ENCODE measurements at places on chromosomes 5 and 9. TPM values are rescaled to one million over a fixed set of nuclear protein-coding genes. Genes with fewer than 3 reads are reported as not detected.

GRCh38 chr5:100668511-100668910 is 133.3 kb downstream of the FAM174A start:
- DNase-seq: no peak

Gene TSSK1B
- total RNA-seq: not detected

GRCh38 chr5:134550271-134551214 is 25.1 kb downstream of the JADE2 start:
- DNase-seq: no peak

Gene TMEM38B
- total RNA-seq: 10.8 TPM

- DNase-seq: no peak
Measured at GRCh38 chr5:68918306-68918705, 175.5 kb upstream of the SLC30A5 start.

Gene FOXD4L6
- not detected for total RNA-seq

Gene FAM163B
- total RNA-seq: not detected

DNA sequence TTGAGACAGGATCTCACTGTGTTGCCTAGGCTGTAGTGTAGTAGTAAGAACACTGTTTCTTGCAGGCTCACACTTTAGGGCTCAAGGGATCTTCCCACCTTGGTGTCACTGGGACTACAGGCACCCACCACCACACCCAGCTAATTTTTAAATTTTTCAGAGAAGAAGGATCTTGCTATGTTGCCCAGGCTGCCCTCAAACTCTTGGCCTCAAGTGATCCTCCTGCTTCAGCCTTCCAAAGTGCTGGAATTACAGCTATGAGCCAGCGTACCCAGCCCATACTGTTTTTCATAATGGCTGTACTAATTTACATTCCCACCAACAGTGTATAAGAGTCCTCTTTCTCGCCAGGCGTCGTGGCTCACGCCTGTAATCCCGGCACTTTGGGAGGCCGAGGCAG is 5.1 kb downstream of the STX17 start:
- no peak for DNase-seq

Gene MYOT
- not detected for total RNA-seq

- no peak for DNase-seq
Measured at GRCh38 chr9:80072451-80072850, 500.7 kb downstream of the TLE4 start.

Gene SLC34A1
- not detected for total RNA-seq

DNA sequence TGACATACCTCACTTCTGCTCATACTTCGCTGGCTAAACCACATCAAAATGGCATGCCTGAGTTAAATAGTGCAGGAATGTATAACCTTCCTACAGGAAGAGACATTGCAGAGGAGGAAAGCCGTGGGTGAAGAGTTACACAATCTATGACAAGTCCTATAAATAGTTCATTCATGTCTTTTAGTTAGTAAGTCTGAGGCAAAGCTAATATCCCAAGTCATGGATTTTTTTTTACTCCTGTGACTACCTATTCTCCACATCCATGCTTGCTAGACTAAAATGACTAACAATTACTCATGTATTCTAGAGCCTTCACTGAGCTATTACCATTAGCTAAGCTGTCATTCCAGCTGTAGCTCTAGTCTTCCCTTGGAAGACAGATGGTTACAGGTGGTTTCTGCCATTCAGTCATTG is 391.3 kb downstream of the NR2F1-AS1 start:
- peak; percentile 58 for DNase-seq

DNA sequence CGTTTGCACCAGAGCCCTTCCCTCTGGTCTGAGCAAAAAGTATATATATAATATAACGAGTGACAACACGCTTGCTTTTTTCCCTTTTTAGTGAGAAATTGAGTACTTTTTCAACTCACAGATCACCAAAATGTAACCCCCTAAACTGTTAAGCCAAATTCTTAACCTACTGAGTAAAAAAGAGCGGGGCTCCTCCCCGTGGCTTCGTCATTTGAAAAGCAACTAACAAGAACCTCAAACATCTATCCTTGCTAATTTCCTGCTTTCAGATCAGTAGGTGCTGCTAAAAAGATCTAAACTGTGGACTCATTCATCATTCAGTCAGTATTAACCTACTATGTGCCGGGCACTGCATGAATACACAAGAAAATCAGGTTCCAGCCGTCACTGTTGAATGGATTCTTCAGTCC is 1.0 kb upstream of the PTBP3 start:
- peak; percentile 11 for DNase-seq

Gene OSTF1
- 23.0 TPM for total RNA-seq

Gene TAF11L5
- not detected for total RNA-seq

GRCh38 chr5:104080646-104081175 is 518.1 kb upstream of the NUDT12 start:
- DNase-seq: no peak

DNA sequence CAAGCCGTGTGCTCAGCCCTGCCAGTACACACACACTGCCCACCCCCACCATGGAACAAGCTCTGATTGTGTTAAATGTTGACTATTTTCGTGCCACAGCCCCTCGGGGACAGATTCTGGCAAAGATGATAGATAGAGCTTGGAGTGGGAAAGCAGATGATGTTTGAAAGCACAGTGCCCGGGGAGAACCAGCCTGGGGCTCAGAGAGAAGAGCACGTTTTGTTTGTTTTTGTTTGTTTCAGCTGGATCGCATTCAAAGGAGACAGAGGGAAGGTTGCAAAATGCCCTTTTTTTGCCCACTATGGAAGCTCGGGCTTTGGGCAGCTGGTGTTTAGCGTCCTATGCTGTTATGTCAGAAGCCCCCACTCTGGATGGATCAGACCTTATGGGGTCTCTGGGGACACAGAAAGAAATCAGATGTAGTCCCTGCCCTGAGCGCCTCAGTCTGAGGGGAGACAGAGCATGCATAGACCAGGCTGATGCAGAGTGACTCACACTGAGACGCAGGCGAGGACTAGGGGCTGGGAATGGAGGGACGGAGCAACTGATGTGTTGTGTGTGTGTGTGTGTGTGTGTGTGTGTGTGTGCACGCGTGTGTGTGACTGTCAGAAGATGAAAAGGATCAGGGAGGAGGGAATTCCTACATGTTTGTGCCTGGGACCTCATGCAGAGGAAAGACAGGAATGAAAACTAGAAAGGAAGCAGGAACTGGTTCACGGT is 229.7 kb downstream of the MELK start:
- DNase-seq: peak; percentile 87

Gene ARSI
- total RNA-seq: 45.4 TPM

Gene C5orf58
- not detected for total RNA-seq

DNA sequence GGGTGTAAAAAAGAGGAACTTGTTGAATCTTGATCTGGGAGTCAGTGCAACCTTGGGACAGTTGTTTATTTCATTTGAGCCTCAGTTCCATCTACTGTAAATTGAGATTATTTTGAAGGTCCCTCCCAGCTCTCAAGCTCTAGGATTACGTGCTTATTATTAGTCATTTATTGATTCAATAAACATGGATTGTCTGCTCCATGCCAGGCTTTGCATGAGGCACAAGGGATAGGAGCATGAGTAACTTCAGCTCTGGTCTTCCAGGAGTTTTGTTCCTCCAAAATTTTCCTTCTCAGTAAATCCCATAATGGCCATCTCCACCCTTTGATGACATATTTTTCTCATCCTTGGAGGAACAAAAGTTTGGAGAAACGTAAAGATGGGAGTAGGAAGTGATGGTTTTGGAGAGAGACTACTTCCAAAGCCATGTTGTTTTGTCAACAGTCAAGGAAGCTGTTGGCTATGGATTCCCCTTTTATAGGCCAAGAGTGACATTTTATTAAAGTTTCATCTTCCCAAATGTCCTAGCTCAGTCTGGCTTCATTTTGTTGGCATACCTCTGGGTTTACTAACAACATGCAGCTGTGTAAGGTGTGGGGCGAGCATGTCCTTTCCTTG is 244.6 kb downstream of the DMRT2 start:
- DNase-seq: no peak

Gene SPRY4
- 3.9 TPM for total RNA-seq

DNA sequence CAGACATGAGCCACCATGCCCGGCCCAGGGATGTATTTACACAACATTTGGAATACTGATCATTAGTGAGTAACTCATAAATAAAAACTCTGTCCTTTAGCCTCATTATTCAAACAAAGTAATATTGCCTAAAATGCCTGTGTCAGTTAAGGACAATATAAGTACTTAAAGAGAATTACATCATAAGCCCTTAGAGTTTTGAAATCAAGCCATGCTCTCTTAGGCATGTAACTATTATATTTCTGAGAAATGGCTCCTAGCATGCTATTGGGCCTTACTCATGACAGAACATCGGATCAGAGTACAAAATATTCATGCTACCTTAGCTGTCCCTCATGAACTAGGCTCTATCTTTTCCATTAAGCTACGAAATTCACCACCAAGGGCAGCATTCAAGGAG is 309.3 kb downstream of the CHSY3 start:
- no peak for DNase-seq

- no peak for DNase-seq
Measured at GRCh38 chr9:113538131-113538530, 74.6 kb downstream of the RGS3 start.

GRCh38 chr9:34334916-34335315 is 5.5 kb downstream of the NUDT2 start:
- DNase-seq: no peak

- peak; percentile 70 for DNase-seq
Measured at GRCh38 chr5:36692791-36693763, 86.7 kb downstream of the SLC1A3 start.

Gene INSL6
- not detected for total RNA-seq

DNA sequence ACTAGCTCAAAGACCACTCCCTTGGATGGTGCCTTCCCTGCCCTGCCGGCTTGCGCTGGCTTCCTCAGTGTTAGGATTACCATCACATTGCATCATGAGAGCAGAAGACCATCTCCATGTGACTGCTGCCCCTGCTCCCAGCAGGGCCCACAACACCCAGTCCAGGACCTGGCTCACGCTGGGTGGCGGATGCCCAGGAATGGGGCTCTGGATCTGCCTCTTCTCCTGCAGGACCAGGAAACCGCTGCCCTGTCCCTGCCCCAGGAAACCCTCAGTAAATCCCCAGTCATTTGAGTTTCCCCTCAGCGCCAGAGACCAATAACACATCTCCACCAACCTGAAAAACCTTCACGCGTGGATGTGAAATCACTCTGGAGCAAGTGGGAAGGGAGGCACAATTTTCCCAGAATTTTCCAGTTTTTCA is 3.3 kb upstream of the RNF44 start:
- no peak for DNase-seq
